ENCODE measurements at places on chromosomes 2 and 18. TPM values are rescaled to one million over a fixed set of nuclear protein-coding genes. Genes with fewer than 3 reads are reported as not detected.

Gene CNDP2
- 165 TPM for total RNA-seq

Gene RAB6C
- not detected for total RNA-seq

Gene GFPT1
- total RNA-seq, result 14.9 TPM

Gene PKDCC
- 0.81 TPM for total RNA-seq

Gene CREG2
- total RNA-seq, result 0.65 TPM

Gene NTSR2
- not detected for total RNA-seq

Gene FAM161A
- total RNA-seq, result 1.8 TPM

Gene VAMP5
- total RNA-seq, result 129 TPM

Gene PLA2R1
- 37.4 TPM for total RNA-seq

Gene KATNAL2
- total RNA-seq, result 0.76 TPM

Gene DIS3L2
- 14.2 TPM for total RNA-seq

Gene CCDC74B
- total RNA-seq, result 0.94 TPM

Gene ANKRD30B
- total RNA-seq, result not detected

Gene VIL1
- not detected for total RNA-seq

Gene DNAH7
- 0.06 TPM for total RNA-seq

Gene SNRNP27
- 24.4 TPM for total RNA-seq

Gene HNRNPLL
- 50.0 TPM for total RNA-seq

Gene CAMKMT
- total RNA-seq, result 2.6 TPM
